Skeletal muscle cell (primary cell): ENCODE measurements at places on chromosomes 16 and 17.

DNA sequence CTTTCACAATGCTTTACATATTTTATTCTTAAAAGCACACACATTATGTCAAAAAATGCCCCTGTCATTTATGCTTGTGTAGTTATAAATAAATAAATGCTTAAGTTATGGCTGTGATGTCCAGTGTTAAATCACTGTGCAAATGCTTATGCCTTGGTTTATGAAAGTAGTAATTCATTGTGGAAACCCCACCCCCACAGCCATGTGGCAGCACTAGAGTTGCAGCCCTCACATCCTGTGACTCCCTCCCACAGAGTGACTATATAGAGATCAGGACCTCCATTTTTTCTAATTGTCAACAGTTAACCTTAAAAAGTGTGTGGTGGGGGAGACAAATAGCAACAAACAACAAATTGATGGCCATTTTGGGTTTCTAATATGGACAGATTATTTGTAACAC, 2.4 kb downstream of the SKAP1 start:
- no peak for DNase-seq

DNA sequence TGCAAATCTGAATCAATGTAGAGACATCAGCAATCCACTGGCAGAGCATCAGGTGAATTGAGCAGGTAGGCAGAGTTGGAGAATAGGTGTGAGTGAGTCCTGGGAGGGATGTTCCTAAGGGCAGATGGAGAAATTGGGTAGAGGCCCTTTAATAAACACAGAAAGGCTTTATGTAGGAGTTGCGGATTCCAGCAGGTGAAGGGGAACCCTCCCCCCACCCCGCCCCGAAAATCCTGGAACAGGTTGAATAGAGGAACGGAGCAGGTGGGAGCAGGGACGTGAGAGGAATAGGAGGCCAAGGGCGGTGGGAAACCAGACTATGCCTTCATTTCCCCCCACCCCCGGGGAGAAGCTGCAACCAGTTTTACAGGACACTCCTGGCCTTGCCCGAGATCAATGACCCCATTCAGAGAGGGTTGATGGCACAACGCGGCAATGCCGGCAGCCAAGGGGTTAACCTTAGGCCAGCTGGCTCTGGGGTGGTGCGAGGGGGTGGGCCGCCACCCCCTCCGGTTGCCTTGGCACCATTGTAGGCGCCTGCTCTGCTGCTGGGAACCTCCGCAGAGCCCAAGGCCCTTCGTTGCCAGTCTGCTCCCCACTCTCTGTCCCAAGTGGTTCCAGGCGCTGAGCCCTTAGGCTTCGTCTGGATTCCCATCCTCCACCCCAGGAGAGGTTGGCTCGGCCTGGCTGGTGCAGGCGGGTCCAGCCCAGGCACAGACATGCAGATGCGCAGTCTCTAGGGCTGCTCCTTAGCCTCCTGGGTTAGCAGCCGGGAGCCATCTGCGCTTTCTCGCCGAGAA, 814 bp upstream of the RUNDC3A start:
- DNase-seq = no peak

GRCh38 chr17:36136439-36136838, 32.8 kb downstream of the CCL4 start:
- DNase-seq = no peak

- no peak for DNase-seq
Measured at GRCh38 chr16:69395859-69396186, 10.0 kb upstream of the TERF2 start.

- no peak for DNase-seq
Measured at GRCh38 chr17:58329810-58330537, 1.4 kb upstream of the TSPOAP1 start.

DNA sequence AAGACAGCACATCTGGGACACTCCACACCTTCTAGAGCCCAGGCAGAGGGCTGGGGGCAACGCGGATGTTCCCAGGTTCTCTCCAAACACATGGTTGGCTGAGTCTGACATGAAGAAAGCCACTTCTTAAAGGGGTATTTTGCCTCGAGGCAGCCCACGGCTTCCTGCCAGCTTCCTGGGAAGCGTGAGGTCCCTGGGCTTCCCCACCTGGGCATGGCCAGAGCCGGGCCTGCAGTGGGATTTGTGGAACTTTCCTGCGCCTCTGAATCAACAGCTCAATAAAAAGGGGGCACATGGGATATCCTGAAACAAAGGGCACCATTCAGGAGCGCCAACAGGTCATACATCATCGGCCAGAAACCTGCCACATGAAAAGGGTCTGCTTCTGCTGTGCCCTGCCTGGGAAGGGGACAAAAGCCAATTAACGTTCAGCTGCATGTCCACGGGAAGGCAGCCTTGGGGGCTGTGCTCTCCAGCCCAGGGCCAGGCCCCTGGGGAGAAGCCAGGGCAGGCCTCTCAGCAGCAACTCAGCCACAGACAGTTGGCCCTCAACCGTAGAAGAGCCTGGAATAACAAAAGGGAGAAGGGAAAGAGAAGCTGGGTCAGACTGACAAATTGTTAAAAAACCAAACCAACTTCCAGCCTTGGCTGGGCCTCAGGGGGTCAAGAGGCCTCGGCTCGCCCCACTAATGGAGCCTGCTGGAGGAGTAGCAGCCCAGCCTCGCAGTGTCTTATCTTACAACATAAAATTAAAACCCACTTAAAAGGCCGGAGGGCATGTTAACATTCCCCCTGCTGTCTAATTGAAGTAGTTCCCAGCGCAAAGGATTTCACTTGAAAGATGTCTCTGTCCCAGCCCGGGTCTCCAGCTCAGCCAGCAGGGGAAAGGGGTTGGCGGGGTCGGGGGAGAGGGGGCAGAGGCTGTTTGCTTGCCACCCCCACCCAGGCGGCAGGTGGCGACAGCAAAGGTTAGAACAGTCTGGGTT, 34.2 kb downstream of the TBX4 start:
- no peak for DNase-seq

DNA sequence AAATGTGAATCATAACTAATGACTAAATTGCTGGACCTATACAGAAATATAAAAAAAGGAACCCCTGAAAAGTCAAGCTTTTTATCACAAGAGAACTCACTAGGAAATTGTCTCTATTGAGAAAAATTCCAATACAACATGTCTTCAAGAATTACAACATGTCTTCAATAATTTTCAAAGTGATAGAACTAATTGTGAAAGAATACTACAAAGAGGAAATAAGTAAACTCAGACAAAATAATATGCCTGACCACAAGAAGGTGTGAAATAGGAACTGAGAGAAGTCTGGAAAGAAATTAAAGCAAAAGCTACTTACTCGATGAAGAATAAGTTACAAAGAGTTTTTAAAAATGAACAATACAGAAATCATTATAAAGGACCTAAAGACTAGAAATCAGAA, 29.9 kb upstream of the OR1G1 start:
- no peak for DNase-seq

- DNase-seq = no peak
Measured at GRCh38 chr17:51908841-51909537, 249.5 kb downstream of the CA10 start.

DNA sequence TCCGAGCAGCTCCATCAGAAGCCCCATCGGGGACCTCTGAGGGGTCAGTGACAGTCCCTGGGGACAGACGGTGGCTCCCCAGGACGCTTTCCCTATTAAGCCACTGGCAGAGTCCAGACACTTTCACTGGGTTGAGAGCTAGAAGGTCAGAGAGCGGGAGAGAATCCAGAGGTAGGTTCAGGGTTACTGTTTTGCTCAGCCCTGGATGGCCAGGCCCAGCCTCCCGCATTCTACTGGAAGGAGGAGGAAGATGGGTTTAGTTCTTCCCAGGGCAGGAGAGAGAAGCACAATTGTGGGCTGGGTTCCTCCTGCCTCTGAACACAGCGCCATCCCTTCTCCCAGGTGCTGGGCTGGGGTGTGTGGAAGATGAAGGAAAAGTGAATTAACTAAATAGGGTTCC, 452.8 kb downstream of the SLC39A11 start:
- no peak for DNase-seq

GRCh38 chr16:3868556-3868955, 12.0 kb downstream of the CREBBP start:
- no peak for DNase-seq

GRCh38 chr17:75654176-75654575, 12.8 kb downstream of the RECQL5 start:
- DNase-seq = no peak

DNA sequence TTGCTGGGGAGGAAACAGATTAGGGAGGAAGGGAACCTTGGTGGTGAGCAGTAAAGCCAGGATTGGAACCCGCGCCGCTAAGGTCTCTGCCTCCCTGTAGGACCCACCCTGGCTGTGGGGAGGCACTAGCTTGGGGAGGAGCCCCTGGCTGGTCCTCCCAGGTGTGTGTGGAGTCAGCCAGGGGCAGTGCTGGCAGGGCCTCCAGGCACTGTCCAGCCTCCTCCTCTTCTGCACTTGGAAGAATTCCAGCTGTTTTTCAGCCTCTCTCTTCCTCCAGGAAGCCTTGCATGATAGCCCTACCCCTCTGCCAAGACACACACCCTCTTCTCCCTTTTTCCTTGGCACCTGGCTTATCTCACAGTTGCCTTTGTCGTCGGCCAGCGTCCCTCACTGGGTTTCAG, 34.8 kb downstream of the TMEM235 start:
- no peak for DNase-seq

DNA sequence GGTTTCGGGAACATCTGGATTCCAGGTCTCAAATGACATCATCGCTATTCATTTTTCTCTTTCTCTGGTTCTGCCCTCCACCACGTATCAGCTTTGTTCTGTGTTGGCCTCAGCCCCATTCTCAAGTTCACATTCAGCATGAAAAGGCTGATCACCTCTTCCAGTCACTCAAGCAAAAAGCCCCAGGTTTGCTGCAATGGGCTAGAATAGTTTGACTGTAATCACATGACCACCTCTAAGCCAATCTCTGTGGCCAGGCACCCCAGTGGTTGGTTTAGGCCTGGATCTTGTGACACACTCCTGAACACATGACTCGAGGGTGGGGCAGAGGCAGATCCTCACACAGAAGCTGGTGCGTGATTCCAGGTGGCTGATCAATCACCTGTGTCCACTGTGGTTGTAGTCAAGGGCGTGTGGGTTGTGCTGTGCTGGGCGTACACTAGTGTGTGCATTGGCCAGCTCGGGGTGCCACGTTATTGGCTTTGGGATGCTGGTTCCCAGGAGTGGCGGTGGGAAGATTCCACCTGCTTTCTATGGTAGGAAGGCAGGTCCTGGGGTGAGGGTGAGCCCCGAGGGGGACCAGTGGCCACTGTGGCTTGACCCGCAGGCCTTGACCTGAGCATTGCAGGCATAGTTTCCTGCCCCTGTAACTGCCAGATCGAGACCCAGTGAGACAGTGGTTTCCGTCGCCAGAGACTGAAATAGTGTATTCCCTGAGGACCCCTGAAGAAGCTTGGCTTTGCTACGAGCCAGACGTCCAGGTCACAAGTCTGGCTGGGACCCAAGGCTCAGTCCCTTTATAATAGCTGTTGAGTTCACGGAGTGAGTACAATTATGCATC, 12.0 kb downstream of the EEF2K start:
- DNase-seq = no peak

DNA sequence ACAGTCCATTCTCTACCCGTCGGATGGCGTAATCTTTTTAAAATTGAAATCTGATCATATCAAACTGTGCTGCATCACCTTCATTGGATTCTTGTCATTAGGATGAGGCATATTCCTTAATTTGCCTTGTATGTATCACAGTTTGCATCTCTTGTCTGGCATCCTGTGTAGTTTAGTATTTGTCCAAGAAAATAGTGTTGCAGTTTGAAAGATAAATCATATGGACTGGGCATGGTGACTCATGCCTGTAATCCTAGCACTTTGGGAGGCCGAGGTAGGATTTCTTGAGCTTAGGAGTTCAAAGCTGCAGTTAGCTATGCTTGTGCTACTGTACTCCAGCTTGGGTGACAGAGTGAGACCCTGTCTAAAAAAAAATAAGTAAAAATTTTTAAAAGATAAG, 5.8 kb upstream of the RSL1D1 start:
- no peak for DNase-seq

GRCh38 chr17:78315355-78316114, 44.3 kb downstream of the SOCS3 start:
- peak; percentile 85 for DNase-seq

DNA sequence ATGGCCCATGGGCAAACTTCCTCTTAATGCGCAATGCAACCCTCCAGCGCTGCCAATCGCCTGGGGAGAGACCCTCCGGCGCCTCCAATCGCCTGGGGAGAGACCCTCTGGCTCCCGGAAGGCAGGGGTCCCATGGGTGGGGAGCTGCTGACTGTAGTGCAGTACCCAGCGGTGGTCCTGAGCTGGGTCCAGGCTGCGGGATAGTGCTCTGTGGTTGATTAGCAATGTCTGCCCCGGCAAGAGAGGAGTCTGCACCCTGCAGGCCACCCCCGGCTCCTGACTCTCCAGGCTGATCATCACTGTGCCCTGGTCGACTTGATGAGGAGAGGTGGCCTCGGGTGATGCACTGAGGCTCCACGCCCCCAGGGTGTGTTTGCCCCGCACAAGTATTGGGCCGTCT, 44.6 kb upstream of the ZNF469 start:
- DNase-seq = no peak

GRCh38 chr17:27457731-27458523, 1.7 kb downstream of the KSR1 start:
- DNase-seq = no peak

DNA sequence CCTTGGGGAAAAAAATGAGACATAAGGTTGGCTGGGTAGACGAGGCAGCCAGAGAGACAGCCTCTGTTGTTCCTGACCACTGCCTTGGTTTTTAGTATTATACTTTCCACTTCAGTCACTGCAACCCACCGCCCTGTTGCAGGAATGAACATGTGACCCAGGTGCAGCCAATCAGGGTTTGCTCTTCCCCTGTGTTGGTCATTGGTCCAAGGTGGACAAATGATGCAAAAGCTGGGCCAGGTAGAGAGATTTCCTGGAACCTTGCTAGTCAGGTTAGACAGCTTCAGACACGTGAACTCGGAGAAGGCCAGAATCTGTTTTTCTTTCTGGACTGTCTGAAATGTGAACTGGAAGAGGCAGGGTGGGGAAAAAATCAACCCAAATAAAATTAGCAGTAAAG, 452.4 kb upstream of the RBFOX1 start:
- DNase-seq = no peak

- no peak for DNase-seq
Measured at GRCh38 chr16:23905027-23905426, 69.2 kb downstream of the PRKCB start.

DNA sequence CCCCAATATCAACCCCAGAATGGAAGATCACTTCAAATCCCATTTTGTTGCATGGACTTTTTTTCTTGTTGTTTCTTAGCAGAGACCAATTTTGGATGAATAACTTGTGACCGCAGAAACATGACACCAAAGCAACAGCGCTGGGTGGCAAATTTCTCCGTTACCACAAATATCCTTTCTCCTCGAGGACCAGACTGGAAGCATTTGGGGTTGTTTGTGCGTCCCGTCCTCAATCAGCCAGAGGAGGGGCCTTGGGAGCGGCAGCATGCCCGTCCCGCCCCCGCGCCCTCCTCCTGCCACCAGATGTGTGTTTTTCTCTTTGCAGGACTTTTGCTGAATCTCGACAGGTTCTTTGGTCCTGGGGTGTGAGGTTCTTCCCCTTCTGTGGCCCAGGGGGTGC, 282.5 kb upstream of the FOXF1 start:
- no peak for DNase-seq

DNA sequence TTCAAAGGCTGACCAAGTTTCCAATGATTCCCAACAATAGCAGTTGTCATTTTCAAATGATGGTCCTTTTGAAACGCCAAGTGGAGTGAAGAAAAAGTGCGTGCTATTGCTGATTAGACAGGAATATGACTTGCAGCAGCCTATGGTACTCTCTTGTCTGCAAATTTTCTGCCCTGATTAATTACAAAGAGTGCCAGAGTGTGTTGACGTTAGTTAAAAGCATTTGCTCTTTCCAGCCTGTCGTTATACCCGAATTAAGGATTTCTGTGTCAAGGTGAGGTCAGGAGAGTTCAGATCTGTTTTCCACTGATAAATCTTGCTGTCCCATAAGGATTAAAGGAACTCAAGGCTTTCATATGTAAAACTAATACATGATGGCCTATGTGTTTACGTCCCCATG, 75.0 kb upstream of the ADAMTS18 start:
- no peak for DNase-seq
